ENCODE measurements at places on chromosomes 4 and X.

GRCh38 chrX:38973322-38973721 lies 172.1 kb downstream of the MID1IP1 start:
- DNase-seq, result no peak

GRCh38 chr4:74418063-74418670 lies 26.8 kb upstream of the AREG start:
- DNase-seq, result no peak

DNA sequence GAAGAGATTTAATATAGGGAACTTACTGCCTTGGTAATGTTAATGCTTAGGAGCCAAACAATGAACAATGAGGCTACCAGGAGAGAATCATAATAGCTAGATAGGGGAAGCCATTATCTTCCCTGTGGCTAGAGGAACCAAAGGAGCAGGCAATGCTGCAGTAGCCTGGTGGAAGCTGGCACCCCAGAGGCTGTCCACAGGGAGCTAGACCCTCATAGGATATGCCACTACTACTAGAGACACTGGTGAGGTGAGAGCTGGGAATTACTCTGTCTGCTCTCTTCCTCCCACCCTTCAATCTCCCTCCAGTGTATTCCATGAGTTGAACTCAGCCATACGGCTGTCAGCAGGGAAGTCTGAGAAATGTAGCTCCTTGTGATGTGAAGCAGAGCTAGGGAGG lies 601.4 kb downstream of the KCNIP4 start:
- no peak for DNase-seq

DNA sequence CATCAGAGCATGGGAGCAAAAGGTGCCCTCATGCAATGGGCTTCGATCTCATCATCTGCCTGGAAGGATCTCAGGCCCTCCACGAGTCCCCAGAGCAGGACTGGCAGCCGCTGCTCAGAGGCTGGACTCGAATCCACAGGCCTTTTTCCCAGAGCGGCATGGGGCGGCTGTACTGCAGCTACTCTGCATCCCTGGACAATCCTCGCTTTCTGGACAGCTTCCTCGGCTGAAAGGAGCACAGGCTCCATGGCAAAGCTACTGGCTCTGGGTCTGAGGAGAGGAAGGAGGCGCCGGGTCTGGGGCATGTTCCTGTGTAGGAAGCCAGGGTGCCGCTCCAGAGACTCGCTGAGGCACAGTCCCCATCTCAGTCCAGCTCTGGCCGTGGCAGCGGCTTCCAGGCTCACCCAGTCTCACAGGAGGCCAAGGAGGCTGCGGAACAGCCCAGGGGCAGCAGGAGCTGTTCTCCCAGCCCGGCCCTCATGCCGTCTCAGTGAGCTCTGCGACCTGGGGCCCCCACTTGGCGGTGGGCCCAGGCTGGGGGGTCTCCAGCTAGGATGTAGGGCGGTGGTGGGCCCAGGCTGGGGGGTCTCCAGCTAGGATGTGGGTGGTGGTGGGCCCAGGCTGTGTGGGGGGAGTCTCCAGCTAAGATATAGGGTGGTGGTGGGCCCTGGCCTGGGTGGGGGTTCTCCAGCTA lies 2.7 kb upstream of the SPON2 start:
- no peak for DNase-seq

- DNase-seq, result no peak
These were observed 58.0 kb downstream of the PPP3CA start for GRCh38 chr4:101289306-101289705.

- no peak for DNase-seq
These were observed 24.2 kb upstream of the SORCS2 start for GRCh38 chr4:7168106-7168505.

DNA sequence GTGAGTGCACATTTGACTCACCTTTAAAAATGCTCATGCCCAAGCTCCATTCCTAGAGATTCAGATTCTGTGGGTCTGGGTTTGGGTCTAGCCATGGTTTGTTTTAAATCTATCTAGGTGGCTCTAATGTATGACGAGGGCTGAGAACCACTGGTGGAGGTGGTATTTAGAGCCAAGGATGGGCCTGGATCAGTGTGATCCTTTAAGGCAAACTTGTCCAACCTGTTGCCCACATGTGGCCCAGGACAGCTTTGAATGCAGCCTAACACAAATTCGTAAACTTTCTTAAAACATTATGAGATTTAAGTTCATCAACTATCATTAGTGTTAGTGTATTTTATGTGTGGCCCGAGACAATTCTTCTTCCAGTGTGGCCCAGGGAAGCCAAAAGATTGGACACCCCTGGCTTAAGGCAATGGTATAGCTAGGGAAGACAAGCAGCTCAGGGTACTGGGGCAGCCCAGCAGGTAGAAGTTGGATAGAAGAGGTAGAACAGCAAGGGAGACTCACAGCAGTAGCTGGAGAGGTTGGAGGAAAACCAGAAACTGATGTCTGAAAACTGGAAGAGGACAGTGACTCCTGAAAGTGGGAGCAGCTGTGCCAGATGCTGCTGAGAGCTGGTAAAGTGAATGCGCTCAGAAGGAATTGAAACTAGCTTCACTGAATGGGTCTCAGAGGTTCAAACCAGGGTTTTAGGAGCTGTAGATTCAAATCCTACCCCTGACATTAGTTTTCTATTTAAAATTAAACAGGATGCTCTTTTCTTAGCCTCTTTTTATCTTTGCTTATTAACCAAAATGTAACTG lies 18.2 kb downstream of the ADD1 start:
- no peak for DNase-seq

GRCh38 chr4:101835121-101835904 lies 44.8 kb downstream of the BANK1 start:
- no peak for DNase-seq

GRCh38 chr4:80155316-80155982 lies 41.9 kb upstream of the PRDM8 start:
- no peak for DNase-seq

DNA sequence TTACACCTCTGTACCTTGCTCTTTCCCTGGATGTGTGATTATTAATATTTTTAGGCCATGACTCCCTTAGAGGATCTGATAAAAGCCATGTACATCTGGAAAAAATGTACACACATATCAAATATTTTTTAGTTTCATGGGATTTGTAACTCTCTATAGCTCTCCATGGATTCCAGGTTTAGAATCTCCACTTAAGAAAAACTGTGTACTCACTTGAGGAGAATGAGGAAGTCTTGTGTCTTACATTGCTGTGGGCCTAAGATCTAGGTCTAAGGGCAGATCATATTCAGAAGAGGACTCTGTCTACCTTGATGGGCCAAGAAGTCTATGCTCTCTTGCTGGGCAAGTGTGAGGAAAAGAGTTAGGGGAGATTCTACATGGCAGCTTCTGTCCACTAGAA lies 98.0 kb downstream of the RRAGB start:
- DNase-seq, result no peak

- no peak for DNase-seq
These were observed 5.9 kb upstream of the PLA2G12A start for GRCh38 chr4:109735566-109736365.

- no peak for DNase-seq
These were observed 12.7 kb upstream of the TAF7L start for GRCh38 chrX:101303790-101304189.

GRCh38 chr4:186709517-186709916 lies 14.1 kb downstream of the FAT1 start:
- no peak for DNase-seq

GRCh38 chr4:119084513-119084912 lies 51.1 kb upstream of the MYOZ2 start:
- DNase-seq, result no peak

- DNase-seq, result no peak
These were observed 30.0 kb downstream of the IRF2 start for GRCh38 chr4:184444215-184444952.

DNA sequence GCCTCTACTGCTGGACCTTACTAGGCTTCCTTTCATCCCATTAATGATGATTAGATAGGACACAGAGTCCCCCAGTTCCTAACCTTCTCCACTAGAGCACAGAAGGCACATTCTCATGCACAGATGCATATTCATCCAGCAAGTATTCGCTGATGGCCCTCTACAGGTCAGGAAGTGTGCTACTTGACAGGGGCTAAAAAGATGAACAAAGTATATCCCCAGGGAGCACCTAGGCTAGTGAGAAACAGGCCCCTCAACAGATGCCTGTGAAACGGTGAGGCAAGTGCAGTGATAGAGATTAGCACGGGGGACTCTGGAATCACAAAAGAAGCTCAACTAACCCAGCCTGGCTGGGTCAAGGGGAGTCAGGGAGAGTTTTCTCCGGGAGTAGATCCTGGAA lies 95.8 kb downstream of the MGST2 start:
- peak; percentile 40 for DNase-seq

- DNase-seq, result peak; percentile 1
These were observed 1090.7 kb downstream of the FAT4 start for GRCh38 chr4:126405369-126405982.

GRCh38 chr4:76702440-76703122 lies 195.4 kb downstream of the SOWAHB start:
- no peak for DNase-seq

DNA sequence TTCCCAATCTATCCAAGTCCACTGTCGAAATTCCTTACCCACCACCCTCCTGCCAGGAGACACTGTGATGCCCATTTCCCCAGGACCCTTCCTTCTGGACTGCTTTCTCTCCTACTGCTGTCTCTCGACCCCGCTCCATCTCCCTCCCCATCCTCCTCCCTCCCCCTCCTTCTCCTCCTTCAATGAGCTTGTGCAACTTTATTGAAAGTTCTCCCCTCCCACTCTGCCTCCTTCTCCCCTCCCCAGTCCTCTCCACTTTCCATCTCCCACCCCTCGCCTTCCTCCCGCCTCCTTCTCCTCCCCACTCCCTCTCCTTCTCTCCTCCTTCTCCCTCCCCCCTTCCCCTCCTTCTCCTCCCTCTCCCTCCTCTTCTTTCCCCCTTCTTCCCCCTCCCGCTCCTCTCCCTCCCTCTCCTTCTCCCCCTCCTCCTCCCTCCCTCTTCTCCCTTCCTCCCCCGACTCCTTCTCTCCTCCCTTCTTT lies 116.6 kb upstream of the FAT1 start:
- no peak for DNase-seq

DNA sequence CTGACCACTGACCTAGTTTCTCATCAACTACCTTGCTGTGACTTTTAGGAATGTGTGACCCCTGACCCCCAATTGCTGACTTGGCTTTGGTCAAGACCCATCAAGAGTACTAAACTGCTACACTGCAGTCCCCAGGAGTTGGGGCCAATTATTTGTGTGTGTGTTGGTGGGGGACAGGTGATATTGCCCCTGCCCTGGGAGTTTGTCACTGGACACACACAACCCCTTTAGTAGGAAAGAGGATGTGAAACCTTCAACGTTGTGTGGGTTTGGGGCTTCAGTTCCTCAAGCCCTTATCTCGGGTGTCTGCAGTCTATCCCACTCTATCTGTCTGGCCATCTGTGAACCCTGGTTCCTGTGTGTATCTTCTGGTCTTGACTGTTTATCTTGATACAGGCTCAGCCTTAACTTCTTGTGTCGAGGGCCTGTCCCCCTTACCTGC lies 6.5 kb downstream of the SASH3 start:
- no peak for DNase-seq

DNA sequence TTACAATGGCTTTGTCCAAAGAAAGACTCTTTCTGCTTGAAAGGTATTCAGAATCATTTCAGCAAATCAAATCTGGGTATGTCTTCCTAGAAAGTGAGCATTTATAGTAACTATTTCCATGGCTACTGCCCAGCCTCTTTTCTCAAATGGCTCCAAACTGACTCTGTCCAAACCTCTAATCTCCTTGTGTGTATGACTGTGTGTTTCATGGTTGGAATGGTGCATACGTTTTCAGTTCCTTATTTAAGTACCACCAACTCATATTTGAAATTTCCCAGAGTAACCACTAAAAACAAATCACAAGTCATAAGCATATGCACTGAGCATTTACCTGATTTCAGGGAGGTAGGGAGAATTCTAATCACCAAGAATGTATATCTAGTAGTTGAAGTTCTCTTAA lies 106.0 kb downstream of the TMEM144 start:
- no peak for DNase-seq

GRCh38 chrX:16484338-16484737 lies 165.6 kb upstream of the S100G start:
- DNase-seq, result peak; percentile 54

DNA sequence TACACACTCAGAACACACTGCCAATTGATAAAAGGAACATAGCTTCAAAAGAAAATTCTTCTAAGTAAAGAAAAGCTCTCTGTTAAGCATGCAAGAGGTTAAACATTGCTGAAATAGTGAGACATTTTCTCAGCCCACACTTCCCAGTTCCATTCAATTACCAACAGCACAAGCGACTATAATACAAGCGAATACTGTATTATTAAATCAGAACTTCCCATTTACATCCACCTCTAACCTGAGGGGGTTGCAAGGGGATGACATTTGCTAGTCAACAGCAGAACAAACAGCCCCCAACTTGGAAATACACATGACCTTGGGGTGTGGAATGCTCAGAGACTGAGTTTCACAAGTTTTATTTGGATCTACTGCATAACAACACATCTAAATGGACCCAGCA lies 1.1 kb downstream of the FSTL5 start:
- no peak for DNase-seq

DNA sequence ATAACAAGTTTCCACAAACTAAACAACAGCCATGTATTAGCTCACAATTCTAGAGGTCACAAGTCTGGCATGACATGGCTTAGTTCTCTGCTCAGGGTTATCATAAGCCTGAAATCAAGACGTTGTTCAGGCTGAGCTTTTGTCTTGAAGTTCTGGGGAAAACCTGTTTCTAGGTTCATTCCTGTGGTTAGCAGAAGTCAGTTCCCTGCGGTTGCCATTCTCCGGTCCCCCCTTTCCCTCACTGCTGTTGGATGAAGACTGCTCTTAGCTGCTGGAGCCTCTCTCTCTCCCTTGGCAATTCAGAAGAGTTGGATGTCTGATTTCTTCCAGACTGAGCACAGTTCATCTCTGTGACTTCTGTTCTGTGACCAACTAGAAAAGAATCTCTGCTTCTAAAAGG lies 962.6 kb downstream of the PCDH7 start:
- DNase-seq, result no peak

Measured in SW480 (cell line).